ENCODE measurements at places on chromosomes 2 and 18. TPM values are rescaled to one million over a fixed set of nuclear protein-coding genes. Genes with fewer than 3 reads are reported as not detected.

Gene KYNU
- 4.6 TPM for total RNA-seq

GRCh38 chr2:99448556-99448955, 41.3 kb downstream of the REV1 start:
- no peak for DNase-seq

Gene TXNDC2
- not detected for total RNA-seq

Gene ADGRF3
- not detected for total RNA-seq

GRCh38 chr18:74766251-74766650, 168.6 kb downstream of the ZNF407 start:
- no peak for DNase-seq

DNA sequence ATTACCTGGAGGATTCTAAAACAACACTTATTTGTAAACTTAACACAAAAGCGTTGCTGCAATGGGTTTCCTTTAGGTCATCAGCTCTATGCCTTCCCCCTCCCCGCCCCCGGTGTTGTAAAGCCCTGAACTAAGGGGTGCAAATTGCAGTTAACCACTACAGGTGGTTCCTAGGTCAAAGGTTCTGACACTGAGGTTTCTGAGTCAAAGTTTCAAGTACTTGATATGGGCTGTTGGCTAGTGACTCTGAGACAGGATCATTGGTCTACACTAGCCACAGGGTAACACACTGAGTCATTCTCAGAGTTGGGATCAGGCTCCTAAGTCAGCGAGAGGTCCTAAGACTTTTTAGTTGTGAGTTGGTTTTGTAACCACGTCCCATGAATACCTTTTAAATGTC, 15.4 kb downstream of the IL1B start:
- DNase-seq: no peak

GRCh38 chr2:53672881-53673522, 94.6 kb upstream of the CHAC2 start:
- DNase-seq: no peak

GRCh38 chr18:13540477-13541182, 185.7 kb downstream of the FAM210A start:
- DNase-seq: no peak

Gene TGFA
- 10.7 TPM for total RNA-seq

- no peak for DNase-seq
Measured at GRCh38 chr18:59926131-59926530, 26.3 kb downstream of the PMAIP1 start.

Gene MCM6
- total RNA-seq: 4.2 TPM

DNA sequence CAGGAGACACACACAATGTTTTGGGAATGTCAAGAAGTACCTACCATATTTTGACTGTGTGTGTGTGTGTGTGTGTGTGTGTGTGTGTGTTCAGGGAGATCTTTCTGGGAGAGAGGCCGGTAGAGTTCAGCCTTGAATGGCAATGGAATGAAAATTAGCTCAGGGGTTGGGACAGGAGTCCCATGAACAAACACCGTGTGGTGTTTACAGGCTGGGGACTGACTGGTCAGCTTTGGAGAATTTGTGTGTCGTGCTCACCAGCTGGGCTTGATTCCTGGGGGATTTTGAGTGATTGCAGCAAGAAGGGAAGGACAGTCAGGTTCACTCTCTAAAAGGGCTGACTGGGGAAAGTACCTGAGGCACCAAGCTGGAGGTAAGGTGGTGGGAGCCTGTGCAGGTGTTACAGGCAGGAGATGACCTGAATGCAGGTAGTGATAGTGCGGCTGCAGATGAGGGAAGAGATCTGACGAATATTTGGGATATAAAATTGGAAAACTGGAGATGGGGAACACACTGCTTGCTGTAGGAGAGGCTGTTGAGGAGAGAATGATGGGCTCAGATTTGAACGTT, 2.5 kb upstream of the ADNP2 start:
- DNase-seq: no peak

Gene POLR1B
- 18.7 TPM for total RNA-seq

GRCh38 chr18:10120622-10121021, 206.8 kb downstream of the VAPA start:
- no peak for DNase-seq

Gene NEURL3
- total RNA-seq: not detected

DNA sequence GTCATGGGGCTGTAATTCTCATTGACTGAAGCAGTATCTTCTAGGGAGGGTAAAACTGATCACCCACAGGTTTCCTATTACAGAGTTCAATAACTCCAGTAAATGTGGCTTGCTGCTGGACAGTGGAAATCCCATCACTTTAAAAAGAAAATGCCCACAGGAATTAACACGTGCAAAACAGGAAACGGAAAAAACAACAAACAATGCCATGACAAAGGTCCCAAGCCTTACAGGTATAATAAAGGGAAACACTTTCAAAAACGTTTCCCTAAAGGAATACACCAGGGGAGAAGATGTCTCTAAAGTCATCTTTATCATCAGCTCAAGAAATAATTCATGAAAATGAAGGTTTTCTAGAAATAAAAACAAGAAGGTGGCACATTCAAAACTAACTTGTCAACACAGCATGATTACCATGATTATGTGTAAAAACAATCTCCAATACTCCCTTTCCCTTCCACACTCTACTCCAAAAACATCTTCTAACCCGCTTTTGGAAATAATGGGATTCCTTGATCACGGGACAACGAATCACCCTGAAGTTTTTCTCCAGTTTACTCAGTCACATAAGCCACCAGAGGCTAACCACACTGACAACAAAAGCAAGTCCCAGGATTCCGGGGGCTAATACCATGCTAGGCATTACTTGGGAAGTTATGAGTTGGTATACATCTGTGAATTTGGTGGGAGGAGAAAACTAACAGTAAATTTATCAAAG, 167.9 kb downstream of the TCF4 start:
- no peak for DNase-seq

Gene IL18R1
- total RNA-seq: 1.8 TPM

Gene RAB31
- 17.5 TPM for total RNA-seq

Gene ARHGAP15
- total RNA-seq: 53.1 TPM

Gene CNDP1
- not detected for total RNA-seq

Gene ABCG5
- total RNA-seq: not detected

DNA sequence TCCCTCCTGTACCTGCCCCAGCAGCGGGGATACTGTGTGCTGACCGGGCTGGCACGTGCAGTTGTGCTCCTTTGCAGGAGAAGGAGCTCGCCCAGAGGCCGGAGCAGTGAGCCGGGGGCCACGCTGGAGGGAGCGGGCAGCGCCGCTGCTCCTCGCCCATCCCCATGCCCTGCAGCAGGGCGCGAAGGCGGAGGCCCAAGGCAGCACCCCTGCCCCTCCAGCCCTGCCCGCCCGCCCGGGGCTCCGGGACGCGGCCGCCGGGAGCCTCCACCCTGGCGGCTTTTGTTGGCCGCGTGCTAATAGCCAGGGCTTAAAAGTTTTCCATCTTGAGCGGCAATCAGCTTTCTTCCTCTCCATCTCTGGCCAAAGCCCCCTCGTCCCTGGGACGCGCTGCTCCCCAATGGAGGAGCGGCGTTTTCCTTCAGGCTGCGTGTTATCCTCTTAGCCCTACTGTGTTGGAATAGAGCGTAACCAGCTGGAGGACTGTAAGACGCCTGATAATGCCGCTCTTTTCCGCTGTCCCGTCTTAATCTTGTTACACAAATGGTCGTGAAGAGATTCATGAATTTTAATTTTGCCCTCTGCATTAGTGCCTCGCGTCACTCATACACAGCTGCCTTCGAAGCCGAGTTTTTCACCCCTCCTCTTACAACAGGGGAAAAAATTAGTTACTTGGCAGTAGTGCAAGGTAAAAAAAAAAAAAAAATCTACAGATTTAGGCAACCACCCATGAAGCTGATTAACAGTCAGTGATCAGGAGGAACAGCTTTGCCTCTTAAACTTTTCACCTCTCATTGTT, 172.9 kb upstream of the SIX3 start:
- DNase-seq: no peak

Gene CHRNG
- not detected for total RNA-seq

Gene CRYGC
- not detected for total RNA-seq

- no peak for DNase-seq
Measured at GRCh38 chr2:126894585-126895182, 4.0 kb upstream of the TEX51 start.

- no peak for DNase-seq
Measured at GRCh38 chr2:72143441-72144273, 4.0 kb downstream of the CYP26B1 start.

Gene GREB1L
- total RNA-seq: not detected

- DNase-seq: no peak
Measured at GRCh38 chr18:37219257-37219656, 346.3 kb downstream of the CELF4 start.

Gene LCT
- total RNA-seq: 0.32 TPM

- DNase-seq: no peak
Measured at GRCh38 chr2:233760043-233760442, at the start of gene UGT1A1. TSS of gene UGT1A1 (plus strand) at chr2:233760270. CDS start at chr2:233760288, 18 bp downstream.

- no peak for DNase-seq
Measured at GRCh38 chr2:196959734-196960338, 33.3 kb upstream of the PGAP1 start.

Gene MLPH
- total RNA-seq: 84.8 TPM

GRCh38 chr2:161547130-161547529, 77.1 kb upstream of the SLC4A10 start:
- no peak for DNase-seq

DNA sequence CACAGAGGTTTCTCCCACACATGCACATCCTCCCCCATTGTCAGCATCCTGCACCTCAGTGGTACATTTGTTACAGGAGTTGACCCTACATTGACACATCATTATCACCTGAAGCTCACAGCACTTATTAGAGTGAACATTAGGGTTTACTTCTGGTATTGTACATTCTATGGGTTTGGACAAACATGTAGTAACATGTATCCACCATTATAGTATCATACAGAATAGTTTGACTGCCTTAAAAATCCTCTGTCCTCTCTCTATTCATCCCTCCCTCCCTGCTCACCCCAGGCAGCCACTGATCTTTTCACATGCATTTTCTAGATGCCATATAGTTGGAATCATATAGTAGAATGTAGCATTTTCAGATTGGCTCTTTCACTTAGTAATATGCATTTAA, 53.5 kb downstream of the NXPH2 start:
- no peak for DNase-seq

Gene NYAP2
- total RNA-seq: not detected

DNA sequence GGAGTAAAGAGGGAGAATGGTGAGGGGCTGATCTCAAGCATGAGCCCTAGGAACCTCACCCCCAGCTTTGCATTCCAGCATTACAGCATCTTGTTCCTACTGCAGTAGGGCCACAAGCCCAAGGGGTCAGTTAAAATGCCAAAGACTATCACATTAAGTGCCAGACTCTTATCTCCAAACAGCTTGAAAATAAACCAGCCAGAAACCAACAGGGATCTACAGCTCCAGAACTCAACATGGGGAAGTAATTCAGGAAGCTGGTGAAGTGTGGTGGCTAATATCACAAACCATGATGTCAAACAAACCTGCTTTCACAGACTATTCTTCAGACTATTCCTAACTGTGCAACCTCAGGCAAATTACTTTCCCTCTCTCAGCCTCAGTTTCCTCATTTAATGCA, 278.3 kb downstream of the TNS1 start:
- no peak for DNase-seq

GRCh38 chr18:837922-838321, 25.9 kb upstream of the YES1 start:
- no peak for DNase-seq

Gene MCEE
- total RNA-seq: 18.6 TPM

Gene ITPRIPL1
- 2.6 TPM for total RNA-seq

DNA sequence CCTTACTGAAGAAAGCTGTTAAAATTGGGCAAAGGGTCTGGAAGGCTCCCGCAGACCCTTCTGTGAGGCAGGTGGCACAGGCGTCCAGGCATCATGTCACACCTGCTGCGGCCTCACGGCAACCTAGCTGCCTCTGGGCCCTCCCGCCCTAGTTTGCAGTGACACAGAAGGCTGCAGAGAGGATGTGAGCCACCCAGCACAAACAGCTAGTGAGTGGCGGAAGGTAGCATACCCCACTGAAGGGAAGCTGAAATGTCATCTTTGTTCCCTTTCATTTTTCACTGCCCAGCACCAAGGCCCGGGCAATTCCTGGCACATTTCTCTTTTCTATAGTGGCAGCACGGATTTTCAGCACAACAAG, 53.8 kb downstream of the TRAPPC12 start:
- no peak for DNase-seq

- no peak for DNase-seq
Measured at GRCh38 chr2:130949954-130950353, 113.2 kb downstream of the ARHGEF4 start.

Gene RPRM
- total RNA-seq: 3.2 TPM

GRCh38 chr2:68157002-68157401, 686 bp upstream of the PNO1 start:
- no peak for DNase-seq

- DNase-seq: peak; percentile 21
Measured at GRCh38 chr18:75211002-75211621, 515 bp downstream of the TSHZ1 start.

DNA sequence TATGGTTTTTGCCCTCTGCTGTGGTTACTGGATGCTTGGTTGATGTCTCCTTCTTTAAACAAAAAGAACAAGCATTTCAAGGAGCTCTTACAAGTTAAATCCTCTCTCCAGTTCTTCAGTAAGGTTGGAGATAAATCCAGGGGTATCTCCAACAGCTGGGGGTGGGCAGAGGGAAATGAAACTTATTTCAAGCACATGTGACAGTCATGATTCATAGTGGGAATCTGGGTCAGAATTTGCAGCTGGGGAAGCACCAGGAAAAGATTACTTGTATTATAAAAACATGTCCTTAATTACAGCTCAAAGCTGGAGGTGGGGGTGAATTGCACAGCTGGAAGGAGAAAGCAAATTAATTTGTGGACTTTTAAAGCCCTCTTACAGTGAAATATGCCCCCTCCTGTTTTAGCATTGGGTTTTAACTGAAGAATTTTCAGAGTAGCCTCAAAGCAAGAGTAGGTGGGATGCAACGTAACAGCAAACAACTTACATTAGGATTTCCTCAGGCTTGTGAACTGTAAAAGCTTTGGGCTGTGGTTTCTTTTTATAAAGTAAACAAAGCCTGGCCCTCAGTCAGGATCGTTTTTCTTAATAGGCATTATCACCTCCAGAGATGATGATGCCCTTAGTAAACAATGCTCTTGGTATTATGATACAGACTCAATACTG, 596.4 kb downstream of the NYAP2 start:
- DNase-seq: no peak

DNA sequence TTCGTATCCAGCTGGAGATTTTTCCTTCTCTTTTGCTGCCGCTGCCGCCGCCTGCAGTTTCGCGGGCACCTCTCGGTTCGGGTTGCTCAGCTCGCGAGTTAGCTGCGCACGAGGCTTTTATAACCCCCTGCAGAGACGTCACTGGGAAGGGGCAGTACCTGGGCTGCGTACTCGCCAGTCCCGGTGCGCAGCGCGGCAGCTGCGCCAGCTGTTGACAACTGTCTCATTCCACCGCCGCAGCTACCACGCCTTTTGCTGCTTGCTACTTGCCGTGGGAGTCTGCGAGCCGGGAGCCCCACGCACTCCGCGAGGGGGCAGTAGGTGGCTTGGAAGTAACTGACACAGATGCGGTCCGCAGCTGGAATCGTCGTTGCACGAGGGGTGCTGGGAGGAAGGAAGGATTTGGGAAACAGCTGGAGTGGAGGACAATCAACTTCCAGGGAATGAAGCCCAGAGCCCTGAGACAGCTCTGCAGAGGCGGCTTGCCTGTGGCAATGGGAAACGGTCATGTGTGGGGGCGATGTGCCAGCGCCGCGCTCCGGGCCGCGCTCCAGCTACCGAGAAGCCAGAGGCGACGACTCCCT, at the start of gene TACR1:
Gene TACR1 (minus strand): TSS at position 93 of the 584 bp plus-strand sequence. CDS start 586 bp downstream, outside the sequence.
- peak; percentile 50 for DNase-seq

Gene CRACDL
- total RNA-seq: 15.1 TPM

GRCh38 chr2:73503992-73504570, 118.4 kb downstream of the ALMS1 start:
- no peak for DNase-seq

Gene DSG2
- 253 TPM for total RNA-seq

Gene UGT1A5
- total RNA-seq: 18.3 TPM

Gene USP40
- 30.7 TPM for total RNA-seq

- no peak for DNase-seq
Measured at GRCh38 chr2:85990084-85990483, 101.3 kb upstream of the ST3GAL5 start.
